Activated CD8-positive, alpha-beta memory T cell treated with anti-CD3 and anti-CD28 coated beads for 4 hours (primary cell): ENCODE measurements at places on chromosomes 11 and 22.

DNA sequence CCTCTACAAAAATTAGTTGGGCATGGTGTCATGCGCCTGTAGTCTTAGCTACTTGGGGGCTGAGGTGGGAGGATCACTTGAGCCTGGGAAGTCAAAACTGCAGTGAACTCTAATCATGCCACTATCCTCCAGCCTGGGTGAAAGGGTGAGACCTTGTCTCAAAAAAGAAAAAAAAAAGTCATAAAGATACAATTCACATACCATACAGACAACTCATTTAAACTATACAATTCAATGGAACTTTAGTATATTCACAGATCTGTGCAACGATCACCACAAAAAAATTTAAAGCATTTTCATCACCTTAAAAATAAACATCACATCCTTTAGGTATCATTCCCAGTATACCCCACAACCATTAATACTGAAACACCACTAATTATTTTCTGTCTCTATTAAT is 201.2 kb downstream of the PGR start:
- no peak for DNase-seq

DNA sequence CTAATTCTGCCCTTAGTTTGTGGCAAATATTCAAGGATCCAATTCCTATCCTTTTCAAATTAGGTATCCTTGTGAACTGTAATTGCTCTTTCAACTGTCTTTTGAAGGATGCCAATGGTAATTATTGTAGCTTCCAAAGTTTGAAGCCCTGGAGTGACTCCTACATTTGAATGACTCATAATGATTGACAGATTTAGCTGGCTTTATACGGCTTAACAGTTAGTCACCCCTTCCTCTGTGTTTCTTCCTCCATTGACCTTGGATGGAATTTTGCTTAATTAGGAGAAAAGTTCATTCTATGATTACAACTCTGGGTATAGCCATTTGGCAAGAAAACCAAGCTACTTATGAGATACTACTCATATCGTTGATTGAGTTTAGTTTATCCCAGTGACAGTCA is 639.3 kb upstream of the KIRREL3 start:
- no peak for DNase-seq

DNA sequence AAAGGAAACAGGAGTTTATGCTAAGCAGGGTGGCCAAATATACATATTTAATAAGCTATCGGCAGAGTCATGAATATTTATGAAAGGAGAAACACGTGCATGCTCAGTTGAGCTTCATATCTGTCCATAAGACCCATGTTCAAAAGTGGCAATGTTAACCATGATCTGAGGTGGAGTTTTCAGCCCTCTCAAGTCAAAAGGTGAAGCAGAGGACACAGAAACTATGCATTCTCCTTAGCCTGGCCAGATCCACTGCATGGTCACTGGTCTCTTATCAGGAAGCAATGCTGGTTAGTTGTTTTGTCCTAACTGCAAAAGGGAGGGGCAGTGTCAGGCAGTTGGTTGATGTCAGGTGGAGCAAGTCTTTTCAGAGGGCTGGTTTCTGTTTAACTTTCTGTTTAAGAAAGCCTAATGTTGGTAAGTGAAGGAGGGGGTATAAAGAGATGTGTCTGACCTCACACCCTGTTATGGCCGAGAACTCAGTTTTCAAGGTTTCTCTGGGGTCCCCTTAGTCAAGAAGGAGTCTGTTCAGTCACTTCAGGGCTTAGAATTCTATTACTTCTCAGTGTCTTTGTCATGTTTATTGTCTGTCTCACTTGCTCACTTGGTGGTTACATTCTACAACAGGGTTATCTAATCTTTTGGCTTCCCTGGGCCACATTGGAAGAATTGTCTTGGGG is 5.5 kb upstream of the SELENOH start:
- no peak for DNase-seq

DNA sequence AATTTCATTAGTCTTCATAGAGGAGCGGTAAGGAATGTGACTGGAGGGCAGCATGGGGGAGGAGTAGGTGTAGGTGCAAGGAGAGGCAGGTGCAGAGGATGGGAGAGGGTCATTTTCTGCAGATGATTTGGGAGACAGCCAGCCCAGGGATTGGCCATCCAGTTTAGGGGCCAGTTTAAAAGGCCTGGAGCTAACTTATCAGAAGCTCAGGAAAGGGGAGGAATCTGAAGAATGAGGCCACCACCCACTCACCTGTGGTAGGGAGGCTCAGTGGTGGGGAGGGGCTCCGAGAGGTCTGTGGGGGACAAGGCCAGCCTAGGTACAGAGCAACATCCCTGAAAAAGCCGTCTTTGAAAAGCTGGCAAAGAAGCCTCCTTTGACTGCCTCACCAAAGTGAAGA is 110.8 kb upstream of the TMEM45B start:
- no peak for DNase-seq

DNA sequence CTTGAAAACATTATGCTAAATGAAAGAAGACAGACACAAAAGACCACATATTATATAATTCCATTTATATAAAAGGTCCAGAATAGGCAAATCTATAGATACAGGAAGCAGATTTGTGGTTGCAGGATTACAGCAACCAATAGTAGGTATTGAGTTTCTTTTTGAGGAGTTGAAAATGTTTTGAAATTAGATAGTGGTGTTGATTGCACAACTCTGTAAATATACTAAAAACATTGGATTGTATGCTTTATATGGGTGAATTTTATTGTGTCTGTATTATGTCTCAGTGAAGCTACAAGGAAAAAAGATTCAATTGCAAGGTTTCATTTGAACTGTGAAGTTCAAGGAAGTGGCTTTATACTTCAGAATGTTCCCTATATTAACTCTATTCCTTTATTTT is 3.0 kb upstream of the RRAS2 start:
- DNase-seq = no peak

- no peak for DNase-seq
These were observed 34.1 kb upstream of the GLYATL1 start for GRCh38 chr11:58905011-58905720.

- DNase-seq = no peak
These were observed 3.8 kb downstream of the SELENOO start for GRCh38 chr22:50204571-50204970.

DNA sequence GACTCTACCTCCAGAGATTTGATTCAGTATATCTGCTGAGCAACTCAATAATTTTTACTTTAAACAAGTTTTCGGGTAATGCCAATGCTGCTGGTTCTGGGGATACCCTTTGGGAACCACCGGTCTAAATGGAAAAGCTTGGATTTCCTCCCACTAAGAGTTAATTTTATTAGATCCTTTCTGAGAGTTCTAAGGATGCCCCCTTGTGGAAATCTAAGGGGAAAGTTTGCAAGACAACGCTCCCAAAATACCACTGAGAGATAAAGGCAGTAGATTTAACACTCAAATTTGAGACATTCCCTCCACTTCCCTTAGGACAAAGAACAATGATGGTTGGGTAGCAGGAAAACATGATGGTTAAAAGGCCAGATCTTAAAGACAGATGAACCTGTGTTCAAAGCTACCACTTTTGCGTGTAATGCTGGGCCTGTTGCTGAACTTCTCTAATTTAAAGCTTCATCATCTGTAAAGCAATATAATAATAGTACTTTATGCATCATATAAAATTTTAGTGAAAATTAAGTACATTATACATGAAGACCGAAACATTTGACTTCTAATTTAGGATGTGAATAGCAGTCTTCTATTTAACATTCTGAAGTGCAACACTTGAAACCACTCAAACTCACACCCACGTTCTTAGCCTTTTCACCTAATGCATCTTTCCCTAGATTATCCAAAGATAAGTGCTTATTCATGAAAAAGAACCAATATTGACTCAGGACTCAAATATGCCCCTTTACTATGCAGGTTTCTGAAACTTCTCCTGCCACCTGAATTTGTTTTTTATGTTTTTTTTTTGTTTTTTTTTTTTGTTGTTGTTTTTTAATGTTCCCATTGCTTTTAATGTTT is 110.1 kb upstream of the LUZP2 start:
- DNase-seq = no peak

GRCh38 chr11:104343578-104343977 is 179.6 kb upstream of the PDGFD start:
- no peak for DNase-seq

DNA sequence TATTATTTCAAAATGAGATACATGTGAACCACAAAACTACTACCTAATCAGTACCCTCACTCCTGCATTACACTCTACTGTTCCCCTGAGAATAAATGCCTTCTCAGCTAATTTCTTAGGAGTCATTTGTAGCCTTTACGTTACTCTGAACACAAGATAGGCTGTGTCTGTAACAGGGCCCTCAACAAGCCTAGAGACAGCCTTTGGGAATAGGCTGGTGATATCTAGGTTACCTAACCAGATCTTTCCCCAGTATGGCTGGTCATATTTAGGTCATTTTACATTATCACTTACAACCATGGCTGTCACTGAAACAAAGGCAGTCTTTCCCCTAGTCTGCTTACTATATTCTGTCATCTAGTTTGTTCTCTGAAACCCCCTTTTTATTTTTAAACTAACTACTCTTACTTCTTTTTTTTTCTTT is 14.2 kb downstream of the ATM start:
- DNase-seq = no peak

- no peak for DNase-seq
These were observed 14.4 kb downstream of the TSKU start for GRCh38 chr11:76797341-76798201.

DNA sequence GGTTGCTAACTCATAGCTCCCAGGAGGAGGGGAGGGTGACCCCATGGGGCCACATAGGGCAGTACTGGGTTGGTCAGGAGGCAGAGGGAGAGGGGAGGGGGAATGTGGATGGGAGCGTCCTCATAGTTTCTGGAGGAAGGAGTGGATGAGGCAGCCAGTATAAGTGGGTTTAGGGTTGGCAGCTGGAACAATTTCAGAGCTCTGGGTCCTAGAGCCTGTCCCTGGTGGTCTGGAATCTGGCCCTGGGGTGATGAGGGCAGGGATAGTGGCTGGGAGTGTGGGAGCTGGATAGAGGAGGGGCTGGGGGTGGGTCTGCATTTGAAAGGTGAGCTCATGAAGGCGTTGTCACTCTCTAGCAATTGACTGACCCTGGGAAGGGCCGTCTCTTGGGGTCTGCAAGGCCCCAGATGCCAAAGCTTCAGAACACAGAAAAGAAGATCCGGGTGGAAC is 5.3 kb upstream of the MRGPRG start:
- DNase-seq = no peak

- no peak for DNase-seq
These were observed 1.4 kb downstream of the MADD start for GRCh38 chr11:47271328-47271727.

DNA sequence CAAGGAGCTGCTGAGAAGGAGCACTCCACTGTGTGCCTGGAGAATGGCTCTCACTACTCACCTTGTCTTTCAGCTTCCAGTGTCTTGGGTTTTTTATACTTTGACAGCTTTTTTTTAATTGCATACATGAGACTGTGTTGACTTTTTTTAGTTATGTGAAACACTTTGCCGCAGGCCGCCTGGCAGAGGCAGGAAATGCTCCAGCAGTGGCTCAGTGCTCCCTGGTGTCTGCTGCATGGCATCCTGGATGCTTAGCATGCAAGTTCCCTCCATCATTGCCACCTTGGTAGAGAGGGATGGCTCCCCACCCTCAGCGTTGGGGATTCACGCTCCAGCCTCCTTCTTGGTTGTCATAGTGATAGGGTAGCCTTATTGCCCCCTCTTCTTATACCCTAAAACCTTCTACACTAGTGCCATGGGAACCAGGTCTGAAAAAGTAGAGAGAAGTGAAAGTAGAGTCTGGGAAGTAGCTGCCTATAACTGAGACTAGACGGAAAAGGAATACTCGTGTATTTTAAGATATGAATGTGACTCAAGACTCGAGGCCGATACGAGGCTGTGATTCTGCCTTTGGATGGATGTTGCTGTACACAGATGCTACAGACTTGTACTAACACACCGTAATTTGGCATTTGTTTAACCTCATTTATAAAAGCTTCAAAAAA is 72.6 kb downstream of the NCAPD3 start:
- DNase-seq = no peak

DNA sequence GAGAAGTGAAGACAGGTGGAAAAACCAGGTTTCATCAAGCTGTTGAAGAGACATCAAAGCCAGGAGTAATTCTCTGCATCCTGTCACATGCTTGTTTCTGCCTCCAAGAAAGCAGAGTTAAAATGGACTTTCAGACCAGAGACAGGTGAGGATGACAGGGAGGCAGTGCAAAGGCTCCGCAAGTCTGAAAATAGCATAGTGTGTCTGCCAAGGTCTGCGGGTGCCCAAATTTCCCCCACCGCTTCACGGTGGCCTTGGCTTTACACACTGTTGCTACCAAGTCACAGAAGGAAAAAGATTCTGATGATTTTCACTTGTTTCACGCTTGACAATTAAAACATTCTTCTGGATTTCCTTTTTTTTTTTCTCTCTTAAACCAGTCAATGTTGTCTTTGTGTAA is 44.2 kb downstream of the SNX19 start:
- DNase-seq = no peak

DNA sequence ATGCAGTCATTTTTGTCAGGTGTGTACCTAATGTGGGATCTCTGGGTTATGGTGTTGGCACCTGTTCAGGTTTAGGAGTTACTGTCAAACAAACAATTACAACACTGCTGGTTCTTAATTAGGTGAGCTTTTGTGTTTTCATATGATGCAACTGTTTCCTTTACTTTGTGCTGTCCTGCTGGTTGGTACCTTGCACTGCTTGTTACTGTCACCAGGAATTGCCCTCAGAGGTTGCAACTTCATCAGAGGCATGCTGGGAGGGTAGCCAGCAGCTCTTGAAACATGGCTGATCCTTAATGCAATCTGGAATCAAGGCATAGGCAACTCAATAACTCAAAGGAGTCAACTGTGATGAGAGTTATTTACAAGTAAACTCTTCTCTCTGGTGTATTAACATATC is 400.3 kb downstream of the MIAT start:
- DNase-seq = no peak

DNA sequence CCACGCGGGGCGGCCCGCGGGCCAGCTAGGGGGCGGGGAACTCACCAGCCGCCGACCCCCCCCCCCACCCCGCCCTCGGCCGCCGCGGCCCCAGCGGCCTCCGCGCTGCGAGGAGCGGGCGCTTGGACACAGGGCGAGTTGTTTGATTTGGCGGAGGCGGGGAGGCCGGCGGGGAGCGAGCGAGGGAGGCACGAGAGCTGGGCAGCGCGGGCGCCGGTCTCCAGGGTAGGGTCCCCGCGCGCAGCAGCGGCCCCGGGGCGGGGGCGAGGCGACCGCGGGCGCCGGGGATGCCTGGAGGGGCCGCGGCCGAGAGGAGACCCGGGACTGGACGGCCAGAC is 64.4 kb downstream of the NAV2 start:
- DNase-seq = no peak

- DNase-seq = no peak
These were observed 1.2 kb downstream of the ARHGEF17 start for GRCh38 chr11:73308961-73309919.
